ENCODE measurements at places on chromosomes 1 and 21.

GRCh38 chr1:63524201-63524600 lies 876 bp downstream of the EFCAB7 start:
- DNase-seq, result peak; percentile 48

GRCh38 chr1:202162418-202163280 lies 2.2 kb upstream of the PTPN7 start:
- no peak for DNase-seq

DNA sequence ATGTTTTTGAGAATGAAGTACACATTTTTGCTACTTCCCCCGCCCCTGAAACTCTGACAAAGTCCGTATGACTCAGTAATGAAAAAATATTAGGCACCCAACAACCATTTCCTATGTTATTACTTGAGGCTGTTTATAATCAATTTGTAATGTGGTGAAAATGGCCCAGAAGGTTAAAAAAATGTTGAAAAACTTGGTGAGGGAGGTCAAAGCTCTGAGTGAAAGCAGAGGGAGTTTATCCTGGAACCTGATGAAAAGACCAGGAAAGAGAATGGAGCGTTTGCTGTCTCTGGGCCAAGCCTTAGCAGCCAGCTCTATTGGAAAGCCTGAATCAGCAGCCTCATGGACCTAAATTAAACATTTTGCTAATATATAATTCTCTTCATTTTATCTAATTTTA lies 367.7 kb upstream of the NEGR1 start:
- no peak for DNase-seq

DNA sequence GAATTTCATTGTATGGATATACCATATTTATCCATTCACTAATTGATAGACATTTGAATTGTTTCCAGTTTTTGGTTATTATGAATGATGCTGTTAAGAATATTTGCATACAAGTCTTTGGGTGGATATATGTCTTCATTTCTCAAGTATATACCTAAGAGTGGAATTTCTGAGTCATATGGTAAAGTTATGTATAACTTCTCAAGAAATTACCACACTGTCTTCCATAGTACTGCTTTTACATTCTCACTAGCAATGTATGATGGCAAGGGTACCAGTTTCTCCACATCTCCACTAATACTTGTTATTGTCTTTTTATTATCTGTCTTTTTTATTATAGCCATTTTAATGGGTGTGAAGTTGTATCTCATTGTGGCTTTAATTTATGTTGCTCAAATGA lies 74.6 kb upstream of the TENT5C start:
- no peak for DNase-seq

DNA sequence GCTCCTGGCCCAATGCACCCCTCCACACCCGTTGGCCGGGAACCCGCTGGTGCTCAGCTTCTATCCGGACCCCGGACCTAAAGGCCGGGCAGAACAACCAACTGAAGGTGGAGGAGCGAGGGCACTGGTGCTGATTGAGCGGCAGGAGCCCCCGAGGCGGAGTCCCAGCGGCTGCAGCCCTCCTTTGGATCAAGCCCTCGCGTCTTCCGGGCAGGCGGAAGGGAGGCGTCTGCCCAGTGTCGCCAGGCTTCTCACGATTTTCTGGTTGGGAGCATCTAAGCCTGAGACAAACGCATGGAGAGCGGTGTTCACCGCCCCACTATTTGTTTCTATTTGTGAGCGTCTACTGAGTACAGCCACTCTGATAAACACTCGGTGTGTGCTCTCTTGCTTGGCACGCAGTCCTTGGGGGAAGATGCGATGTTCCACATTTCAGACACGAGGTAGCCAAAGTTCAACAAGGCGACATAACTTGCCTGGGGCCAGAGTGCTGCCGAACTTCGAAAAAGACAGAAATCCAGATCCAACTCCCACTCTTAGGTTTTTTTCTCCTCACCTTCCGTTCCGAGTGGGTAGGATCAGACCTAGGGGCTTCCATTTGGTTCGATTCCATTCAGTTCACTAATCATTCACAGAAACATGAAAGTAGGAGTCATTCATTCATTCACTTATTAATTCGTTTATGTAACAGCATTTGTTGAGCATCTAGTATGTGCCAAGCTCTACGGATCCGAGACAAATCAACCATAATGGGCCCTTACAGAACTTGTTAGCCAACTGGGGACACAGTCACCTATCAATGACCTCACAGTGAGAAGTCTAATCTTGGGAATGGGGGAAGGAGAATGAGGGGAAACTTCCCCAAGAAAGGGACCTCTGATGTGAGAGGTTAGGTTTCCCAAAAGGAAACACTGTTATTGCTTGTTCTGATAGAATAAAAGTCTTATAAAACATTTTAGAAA lies 4.9 kb upstream of the DMRTA2 start:
- no peak for DNase-seq

DNA sequence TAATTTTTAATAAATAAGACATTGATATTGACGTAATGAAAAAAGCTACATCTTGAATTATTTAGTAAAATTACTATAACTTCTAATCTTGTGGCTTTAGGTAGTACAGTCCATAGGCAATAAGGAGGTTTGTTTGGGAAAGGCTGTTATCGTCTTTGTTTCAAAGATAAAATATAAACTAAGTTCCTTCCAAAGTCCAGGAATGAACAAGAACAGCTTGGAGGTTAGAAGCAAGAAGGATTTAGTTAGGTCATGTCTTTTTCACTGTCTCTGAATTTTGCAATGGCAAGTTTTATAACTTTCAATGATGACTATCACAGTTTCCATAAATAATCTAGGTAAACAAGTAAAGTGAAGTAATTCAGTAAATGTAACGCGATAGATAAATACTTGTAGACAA lies 106.9 kb upstream of the OLFM3 start:
- DNase-seq, result no peak

DNA sequence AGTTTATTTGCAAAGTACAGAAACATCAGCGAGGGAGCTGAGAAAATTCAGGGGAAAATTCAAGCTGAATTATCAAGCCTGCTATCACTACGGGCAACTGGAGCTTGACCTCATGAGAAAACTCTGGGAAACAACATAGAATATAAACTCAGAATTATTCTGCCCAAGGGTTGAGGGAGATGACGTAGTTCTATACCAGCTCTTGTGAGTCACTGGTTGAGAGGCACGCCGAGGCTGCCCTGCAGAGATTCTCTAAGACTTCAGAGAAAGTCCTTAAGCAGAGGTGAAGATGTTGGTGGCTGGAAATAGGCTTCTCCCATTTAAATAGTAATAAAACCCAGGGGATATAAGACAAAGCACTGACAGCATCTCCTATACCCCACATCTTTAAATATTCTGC lies 12.3 kb downstream of the SYDE2 start:
- no peak for DNase-seq

DNA sequence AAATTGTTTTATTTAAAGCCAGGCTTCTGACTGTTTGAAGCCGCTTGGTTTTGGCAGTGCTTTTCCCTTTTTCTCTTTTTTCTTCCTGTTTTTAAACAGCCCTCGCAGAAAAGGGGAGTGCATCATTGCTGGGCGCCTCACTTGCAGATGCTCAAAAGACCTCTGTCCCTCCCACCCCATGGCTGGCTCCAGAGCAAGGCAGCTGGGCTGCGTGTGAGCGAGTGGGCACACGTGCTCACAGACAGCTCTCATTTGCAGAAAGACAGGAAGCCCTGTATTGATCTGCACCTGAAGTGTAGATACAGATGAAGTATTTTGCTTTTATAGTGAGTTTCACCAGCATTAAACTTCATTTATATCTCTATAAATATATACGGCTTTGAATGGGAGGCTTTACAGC lies 8.8 kb downstream of the TNR start:
- no peak for DNase-seq

DNA sequence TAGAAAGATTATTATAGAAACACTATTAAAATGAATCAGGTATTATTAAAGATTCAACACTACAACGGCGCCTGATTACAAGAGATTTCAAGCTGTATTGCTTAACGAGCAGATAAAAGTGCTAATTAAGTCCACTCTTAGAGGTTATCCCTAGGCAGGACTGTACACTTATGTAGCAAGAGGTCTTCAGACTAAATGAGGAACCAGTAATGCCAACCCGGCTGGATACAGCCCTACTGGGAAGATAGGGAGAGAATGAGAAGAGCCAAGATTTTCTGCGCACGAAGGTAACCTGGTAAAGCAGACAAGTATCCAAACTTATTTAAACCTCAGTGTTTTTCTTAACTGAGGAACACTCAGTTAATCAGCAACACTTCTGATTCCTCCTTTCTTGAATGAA lies 115.7 kb upstream of the HIVEP3 start:
- DNase-seq, result no peak

DNA sequence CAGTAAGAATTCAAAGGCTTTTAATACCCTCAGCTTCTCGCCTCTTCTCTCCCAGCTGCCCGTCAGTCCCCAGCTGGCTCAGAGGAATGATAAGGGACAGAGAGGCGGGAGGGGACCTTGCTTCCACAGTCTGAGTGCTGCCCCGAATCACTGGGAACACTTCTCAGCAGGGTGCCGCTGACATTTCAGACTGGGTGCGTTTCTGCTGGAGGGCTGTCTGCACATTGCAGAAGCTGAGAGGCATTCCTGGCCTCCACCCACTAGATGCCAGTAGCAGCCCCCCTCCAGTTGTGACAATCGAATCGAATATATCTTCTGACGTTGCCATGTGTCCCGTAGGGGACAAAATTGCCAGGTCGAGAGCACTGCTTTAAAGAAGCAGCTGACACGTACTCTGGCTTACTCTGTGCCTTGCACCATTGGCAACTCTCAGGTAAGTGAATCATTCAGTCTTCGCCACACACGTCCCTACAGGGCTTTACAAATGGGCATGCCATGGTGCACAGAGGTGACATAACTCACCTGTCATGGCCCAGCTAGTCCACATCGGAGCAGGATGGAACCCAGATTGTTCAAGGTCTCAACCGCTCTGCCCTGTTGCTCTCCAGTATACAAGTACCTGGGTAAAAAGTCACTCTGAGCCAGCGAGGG lies 23.9 kb downstream of the CTNNBIP1 start:
- DNase-seq, result no peak

DNA sequence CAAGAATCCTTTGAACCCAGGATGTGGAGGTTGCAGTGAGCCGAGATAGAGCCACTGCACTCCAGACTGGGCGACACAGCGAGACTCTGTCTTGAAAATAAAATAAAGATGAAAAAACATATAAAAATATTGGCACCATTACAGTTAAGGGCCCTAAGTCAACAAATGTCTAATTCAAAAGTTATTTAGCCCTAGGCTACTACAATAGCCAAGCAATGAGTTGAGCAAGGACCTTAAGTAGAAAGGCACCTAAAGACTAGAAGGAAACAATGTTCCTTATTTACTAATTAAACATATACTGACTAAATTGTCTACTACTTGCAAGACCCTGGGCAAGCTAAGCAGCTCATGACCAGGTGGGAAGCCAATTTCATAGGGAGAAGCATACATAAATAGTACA lies 4.1 kb downstream of the PIK3R3 start:
- no peak for DNase-seq

- no peak for DNase-seq
Measured at GRCh38 chr1:208557046-208557722, 313.0 kb upstream of the PLXNA2 start.

DNA sequence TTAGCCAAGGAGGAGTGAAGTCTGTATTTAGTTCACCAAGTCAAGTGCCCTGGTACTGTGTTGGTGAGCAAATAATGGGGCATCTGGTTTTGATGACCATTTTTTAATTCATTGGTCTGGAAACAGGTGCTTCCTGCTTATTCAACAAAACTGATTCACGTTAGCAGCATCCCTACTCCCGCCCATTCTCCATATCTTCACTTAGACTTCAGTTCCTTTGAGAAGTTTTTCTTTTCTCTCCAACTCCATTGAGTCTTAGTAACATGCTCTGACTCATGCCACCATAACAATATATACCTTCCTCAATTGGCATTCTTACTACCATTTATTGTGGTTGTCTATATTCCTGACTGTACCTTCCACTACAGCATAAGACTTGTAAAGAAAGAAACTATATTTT lies 468.9 kb downstream of the DPYD start:
- no peak for DNase-seq

DNA sequence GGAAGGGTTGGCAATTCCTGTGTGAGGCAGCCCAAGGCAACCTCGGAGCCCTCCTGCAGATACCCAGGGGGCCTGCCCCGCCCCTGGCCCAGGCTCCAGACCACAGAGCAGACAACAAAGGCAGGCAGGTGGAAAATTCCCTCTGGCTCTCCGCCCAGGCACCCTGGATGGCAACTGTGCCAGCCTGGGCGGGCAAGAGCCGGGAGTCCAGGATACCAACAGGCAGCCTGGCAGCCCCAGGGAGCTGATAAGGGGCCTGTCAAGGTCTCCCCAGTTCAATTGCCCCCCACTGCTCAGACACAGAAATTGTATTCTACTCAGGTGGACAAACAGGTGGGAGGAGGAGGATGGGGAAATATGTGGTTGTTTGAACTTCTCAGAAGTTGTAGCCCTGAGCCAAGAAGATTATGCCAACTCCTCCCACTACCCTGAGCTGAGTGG lies 15.4 kb upstream of the GPR37L1 start:
- DNase-seq, result no peak

DNA sequence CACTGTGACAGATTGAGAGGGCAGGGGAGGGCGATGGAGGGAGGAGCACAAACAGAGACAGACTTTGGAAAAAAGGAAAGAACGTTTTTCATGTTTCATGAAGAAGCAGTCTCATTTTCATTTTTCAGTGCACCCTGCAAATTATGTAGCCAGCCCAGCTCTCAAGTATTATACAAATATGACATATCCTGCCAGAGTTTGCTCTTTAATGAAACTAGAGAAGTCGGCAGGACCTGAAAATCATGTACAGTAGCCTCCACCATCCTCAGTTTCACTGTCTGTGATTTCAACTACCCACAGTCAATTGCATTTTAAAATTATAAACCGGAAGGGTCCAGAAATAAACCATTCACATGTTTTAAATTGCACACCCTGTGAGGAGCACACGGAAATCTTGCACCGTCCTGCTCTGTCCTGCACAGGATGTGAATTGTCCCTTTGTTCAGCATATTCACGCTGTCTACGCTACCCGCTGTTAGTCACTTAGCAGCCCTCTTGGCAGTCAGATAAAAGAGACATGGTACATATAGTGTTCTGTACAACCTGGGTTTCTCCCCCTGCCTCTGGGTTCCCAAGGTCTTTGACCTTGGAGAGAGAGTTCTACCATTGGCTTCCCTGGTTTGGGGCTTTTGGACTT lies 13.6 kb upstream of the ADARB1 start:
- DNase-seq, result no peak

DNA sequence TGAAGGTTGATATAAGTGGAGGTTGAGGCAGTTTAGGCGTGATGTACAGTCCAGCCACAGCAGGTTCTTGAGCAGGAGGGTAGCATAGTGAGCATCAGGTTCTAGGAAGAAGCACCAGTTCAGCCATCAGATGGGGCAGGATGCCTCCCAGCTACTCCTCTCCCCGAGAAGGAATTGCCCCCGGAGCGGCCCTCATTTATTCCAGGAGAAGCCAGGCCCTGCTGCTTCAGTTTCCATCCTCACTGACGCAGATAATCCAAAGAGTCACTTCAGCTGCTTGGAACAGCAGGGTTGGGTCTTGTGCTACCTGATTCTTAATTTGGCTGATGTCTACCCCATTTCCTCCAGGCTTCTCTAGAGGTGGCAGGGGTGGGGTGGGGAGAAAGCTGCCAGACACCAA lies 54.7 kb downstream of the LACTBL1 start:
- no peak for DNase-seq

GRCh38 chr1:64881281-64881680 lies 85.1 kb downstream of the JAK1 start:
- peak; percentile 19 for DNase-seq

All from RKO (cell line).